HepG2 (cell line): ENCODE measurements at places on chromosomes 13 and 19. TPM values are rescaled to one million over a fixed set of nuclear protein-coding genes. Genes with fewer than 3 reads are reported as not detected.

ADPRHL1 gene
- 0.34 and 0.65 TPM in 2 replicates for polyA plus RNA-seq

SELENOV gene
- polyA plus RNA-seq: not detected in 2 replicates

NRTN gene
- polyA plus RNA-seq: 5.3 and 7.3 TPM in 2 replicates

CGB3 gene
- not detected in 2 replicates for polyA plus RNA-seq

DNA sequence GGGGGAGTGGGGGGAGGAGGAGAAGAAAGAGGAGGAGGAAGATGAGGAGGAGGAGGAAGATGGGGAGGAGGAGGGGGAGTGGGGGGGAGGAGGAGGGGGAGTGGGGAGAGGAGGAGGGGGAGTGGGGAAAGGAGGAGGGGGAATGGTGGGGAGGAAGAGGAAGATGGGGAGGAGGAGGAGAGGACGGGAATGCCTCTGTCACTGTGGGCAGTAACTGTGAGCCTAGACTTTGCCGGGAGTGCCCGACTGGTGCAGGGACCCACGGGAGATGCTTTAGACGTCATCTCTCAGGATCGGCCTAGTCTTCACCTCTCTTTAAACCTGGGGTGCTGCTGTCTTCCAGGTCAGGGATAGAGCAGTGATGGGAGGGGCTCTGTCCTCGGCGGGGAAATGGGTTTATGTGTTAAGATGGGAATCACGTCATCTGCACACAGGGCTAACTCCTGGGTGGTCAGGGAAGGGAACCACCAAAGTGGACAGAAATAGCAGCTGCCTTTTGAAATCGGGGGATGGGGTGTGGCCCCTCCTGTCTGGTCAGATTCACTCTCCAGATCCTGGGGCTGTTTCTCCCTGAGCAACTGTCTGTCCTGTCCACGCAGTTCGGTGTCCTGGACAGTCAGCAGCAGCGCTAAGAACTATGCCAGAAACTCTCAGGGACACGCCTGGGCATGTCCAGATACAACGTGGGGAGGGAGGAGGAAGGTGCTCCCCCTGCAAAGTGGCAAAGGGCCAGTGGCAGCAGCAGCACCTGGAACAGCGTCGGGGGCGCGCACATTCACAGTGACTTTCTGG lies 26.9 kb downstream of the GAS6 start:
- no peak for DNase-seq

DNA sequence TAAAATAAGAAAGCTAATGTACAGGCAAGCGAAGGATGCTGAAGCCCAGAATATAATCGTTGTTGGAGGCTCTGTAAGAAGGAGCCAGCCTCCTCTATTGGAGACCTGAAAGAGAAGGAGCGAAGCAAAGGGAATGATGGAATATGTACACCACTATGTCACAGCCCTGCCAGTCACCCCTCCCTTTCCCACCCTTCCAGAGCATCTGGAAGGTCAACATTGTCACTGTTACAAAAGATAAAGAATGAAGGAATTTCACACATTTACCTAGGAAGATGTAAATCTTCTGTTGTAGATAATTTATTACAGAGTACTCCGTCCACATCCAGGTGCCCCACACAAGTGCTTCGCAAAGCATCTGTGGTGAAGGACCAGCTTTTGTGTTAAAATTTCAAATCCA lies 39.7 kb upstream of the SACS start:
- DNase-seq: no peak

- DNase-seq: no peak
Measured at GRCh38 chr19:48661711-48662090, 11.1 kb downstream of the NTN5 start.

- no peak for DNase-seq
Measured at GRCh38 chr13:51645154-51645650, 60.9 kb downstream of the WDFY2 start.

- DNase-seq: no peak
Measured at GRCh38 chr19:50835103-50835784, 1.9 kb upstream of the KLK15 start.
